ENCODE measurements at places on chromosomes 6 and 20.

GRCh38 chr6:104130343-104130742 lies 729.4 kb downstream of the HACE1 start:
- DNase-seq: no peak

DNA sequence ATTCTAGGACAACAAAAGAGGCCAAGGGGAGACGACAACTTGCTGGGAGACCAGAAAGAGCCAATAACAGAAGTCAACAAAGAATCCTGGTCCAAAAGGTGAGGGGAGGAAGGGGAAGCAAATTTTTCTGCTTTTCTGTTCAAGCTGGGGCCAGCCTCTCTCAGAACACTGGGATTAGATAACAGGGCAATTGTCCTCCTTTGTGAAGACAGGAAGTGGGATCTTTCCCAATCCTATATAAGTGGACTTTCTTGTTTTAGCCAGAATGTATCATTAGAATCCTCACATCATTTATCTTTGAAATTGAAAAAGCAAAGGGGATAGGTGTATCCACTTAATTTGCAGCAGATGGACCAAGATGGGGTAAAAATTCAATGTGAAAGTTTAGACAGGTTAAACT lies 101.2 kb upstream of the COL21A1 start:
- DNase-seq: no peak

GRCh38 chr6:75213112-75213511 lies 7.3 kb upstream of the COL12A1 start:
- DNase-seq: no peak

- no peak for DNase-seq
Measured at GRCh38 chr6:143544011-143544696, 32.6 kb upstream of the FUCA2 start.

DNA sequence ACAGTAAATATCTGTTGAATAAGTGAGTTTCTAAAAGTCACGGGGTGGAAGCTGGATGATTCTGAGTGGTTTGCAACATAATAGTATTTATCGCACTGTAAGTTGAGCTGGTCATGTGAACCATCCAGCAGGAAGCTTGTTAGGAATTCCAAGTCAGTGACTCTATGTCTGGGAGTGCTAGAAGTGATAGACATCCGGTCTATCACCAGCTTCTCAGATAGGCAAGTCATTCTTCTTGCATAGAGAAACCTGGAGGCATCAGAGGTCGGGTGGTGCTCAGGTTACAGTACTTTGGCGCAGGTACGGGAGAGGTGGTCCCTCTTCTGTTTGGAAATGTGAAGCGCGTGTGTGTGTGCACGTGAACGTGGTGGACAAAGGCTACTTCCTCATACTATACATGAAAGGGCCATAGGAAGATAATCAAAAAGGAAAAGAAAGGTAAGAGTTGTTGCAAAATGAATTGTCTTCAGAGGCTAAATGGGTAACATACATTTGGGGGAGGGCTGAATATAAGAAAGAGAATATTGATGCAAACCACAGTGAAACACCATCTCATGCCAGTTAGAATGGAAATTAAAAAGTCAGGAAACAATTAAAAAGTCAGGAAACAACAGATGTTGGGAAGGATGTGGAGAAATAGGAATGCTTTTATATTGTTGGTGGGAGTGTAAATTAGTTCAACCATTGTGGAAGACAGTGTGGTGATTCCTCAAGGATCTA lies 299.3 kb upstream of the ZFP64 start:
- DNase-seq: no peak

DNA sequence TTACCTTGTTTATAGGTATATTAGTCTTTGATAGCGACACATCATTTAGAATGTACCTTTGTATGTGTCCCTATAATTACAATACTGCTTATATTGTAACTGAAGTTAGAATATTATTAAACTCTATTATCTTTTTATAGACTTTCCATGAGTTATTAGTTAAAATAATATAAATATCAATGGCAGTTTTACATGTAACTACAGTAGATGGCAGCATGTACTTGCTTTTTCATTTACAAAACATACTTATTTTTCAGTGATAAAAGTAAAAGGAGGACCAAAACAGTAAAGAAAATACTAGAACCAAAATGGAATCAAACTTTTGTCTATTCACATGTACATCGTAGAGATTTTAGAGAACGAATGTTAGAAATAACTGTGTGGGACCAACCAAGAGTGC lies 364.3 kb downstream of the RIMS1 start:
- no peak for DNase-seq

Measured in stimulated activated CD4-positive, alpha-beta T cell treated with anti-CD3 and anti-CD28 coated beads, Interleukin-4, amount 100 ng/mL, for 48 hours (primary cell).